BJ (cell line): ENCODE measurements at places on chromosomes 3 and 15. TPM values are rescaled to one million over a fixed set of nuclear protein-coding genes. Genes with fewer than 3 reads are reported as not detected.

- DNase-seq: no peak
These were observed 37.2 kb downstream of the SLC6A6 start for GRCh38 chr3:14439501-14440167.

DLL4 gene
- 0.32 and 0.47 TPM in 2 replicates for polyA plus RNA-seq

DNA sequence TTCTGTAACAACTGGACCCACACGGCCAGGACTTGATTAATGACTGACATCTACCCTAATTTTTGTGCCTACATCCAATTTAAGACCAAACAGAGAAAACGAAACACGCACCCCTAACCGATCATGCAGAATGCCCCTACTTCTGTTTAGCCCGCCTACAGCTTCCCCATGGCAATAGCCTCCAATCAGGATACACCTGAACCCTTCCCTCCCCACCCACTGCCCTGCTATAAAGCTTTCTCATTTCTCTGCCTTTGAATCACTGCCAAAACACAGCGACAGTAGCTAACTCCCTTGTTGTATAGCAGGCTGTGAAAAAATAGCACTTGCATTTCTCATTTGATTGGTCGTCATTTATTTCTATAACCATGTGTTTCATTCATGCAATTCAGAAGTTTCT lies 45.2 kb upstream of the DPPA4 start:
- DNase-seq: no peak

DNA sequence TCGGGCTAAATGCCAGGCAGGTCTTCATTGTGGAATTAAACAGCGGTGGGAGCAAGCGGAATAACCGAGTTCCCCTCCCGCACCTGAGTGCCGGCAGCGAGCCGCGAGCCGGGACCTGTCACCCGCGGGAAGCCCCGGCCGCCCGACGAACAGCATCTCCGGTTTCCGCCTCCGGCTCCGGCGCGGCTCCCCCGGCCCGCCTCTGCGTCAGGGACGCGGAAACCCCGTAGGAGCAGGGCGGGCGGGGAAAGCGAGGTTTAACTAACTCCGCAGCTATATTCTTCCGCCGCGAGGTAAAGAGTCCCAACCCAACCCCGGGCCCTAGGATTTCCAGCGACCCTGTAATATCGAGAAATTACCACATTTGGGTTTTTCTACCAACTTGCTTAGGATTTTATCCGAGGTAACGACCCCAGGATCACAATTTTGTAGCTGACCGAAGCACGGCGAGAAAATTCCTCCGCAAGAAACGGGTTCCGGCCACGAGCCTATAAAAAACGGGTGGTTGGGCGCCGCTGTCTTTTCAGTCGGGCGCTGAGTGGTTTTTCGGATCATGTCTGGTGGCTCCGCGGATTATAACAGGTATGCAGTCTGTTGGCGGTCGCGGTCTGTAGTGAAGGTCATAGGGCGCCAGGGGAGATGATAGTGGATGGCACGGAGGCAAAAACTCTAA lies at the start of gene EIF4A2:
Gene EIF4A2, plus strand, starts transcription at position 520 of the 673 bp plus-strand sequence. Its CDS starts 34 bp downstream, at position 554.
- DNase-seq: no peak

GRCh38 chr15:79089890-79090486 lies 592 bp downstream of the RASGRF1 start:
- DNase-seq: no peak

ITPKA gene
- polyA plus RNA-seq: 0.44 and 0.59 TPM in 2 replicates

DNA sequence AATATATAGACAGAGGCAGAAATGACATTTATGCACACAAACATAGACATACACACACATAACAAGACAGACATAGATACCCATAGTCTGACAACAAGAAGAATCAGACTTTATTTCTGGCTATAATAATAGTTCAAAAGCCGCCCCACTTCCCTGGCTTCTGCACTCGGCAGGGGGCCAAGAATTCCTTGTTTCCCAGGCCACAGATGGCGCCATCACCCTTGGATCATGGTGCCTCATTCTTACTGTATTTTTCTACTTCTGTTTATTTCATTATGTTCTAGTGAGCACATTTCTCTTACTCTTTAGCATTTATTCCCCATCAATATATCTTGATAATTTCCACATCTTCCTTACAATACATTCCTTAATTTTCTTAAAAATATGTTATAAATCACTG lies 387.5 kb downstream of the NLGN1 start:
- DNase-seq: no peak

GRCh38 chr3:42264399-42265058 lies 1.5 kb downstream of the CCK start:
- DNase-seq: no peak
